ENCODE measurements at places on chromosomes 7 and 10.

GRCh38 chr7:5116359-5116758 lies 70.7 kb downstream of the RBAK start:
- DNase-seq, result no peak

GRCh38 chr10:79979976-79980687 lies 31.2 kb upstream of the SFTPD start:
- DNase-seq, result no peak

DNA sequence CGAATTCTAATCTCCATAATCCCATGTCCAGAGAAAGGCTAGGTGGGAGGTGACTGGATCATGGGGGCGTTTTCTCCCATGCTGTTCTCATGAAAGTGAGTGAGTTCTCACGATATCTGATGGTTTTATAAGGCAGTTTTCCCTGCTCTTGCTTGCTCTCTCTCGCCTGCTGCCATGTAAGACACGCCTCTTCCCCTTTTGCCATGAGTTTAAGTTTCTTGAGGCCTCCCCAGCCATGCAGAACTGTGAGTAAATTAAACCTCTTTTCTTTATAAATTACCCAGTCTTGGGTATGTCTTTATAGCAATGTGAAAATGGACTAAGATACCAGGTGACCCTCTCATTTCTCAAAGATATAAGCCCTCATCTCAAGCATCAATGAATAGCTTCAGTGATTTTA lies 1.1 kb upstream of the ACTA2 start:
- no peak for DNase-seq

GRCh38 chr10:92699193-92699517 lies 9.4 kb downstream of the HHEX start:
- no peak for DNase-seq

- no peak for DNase-seq
Measured at GRCh38 chr7:1012004-1012715, 29.2 kb downstream of the CYP2W1 start.

- DNase-seq, result no peak
Measured at GRCh38 chr10:12579954-12580858, 230.9 kb downstream of the CAMK1D start.

GRCh38 chr10:63489838-63490237 lies 24.1 kb upstream of the JMJD1C start:
- DNase-seq, result no peak

GRCh38 chr7:154441811-154442210 lies 389.6 kb downstream of the DPP6 start:
- DNase-seq, result no peak

DNA sequence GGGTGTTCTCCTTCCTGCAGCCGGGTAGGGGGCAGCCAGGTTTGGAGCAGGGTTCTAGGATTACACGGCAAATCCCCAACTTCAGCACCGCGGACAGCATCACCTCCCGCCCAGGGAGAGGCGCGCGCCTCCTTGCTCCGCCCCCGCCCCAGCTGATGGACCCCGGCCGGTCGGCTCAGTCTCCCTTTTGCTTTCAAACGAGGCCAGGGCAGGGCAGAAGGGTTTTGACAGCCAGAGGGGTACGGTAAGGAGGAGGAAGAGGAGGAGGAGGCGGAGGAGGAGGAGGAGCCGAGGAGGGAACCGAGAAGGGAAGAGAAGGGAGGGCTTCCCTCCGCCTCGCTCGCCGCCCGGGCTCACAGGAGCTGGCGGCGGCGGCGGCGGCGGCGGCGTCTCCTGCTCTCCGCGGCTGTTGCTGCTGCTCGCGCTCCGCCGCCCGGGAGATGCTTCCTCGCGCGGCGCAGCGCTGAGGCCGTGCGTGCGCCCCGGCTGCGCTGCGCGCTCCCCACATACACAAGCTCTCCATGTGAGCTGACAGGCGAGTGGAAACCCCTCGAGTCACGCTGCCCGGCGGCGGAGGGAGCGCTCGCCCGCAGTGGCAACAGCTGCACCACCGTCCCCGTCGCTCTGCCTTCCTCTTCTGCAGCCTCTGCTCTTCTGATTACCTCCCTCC lies 615 bp upstream of the CNTNAP2 start:
- no peak for DNase-seq

GRCh38 chr10:132204781-132205473 lies 18.2 kb downstream of the DPYSL4 start:
- no peak for DNase-seq

DNA sequence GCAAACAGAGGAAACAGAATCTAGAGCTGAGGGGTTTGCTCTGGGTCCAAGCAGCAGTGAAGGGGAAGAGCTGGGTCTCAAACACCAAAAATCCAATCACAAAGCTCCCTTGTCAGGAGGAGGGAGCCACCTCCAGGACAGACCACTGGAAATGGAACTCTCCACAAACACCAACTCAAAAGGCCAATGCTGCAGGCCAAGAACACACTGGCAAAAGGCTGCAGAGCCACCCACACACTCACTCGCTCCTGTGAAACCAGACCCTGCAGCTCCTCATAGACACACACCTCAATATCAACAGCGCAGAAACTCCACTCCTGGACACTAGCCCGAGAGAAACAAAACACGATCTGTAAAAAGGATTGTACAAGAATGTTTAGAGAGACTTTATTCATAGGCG lies 213.5 kb downstream of the PTPRN2 start:
- no peak for DNase-seq

- DNase-seq, result no peak
Measured at GRCh38 chr10:124205432-124205831, 112.0 kb upstream of the CHST15 start.

DNA sequence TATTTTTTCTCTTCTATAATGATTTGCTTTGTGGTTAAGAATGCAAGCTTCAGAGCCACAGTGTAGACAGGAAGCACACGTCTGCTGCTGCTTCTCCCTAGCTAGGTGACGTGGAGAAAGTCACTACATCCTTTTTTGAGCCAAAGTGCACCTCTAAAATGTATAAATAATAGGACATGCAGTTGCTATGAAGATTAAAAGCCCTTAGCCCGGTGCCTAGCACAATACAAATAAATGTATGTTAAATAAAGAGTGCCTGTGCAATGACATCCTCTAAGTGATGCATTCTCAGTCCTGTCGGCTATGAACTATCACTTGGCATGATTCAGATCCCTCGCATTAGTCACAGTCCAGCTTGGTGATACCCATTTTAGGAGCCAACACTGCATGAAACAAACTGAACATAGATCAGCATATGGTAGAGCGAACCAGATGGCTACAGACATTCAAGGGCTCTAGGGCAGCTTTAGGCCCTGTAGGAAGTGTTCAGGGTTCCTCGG lies 4.8 kb upstream of the TRDMT1 start:
- DNase-seq, result peak; percentile 88

DNA sequence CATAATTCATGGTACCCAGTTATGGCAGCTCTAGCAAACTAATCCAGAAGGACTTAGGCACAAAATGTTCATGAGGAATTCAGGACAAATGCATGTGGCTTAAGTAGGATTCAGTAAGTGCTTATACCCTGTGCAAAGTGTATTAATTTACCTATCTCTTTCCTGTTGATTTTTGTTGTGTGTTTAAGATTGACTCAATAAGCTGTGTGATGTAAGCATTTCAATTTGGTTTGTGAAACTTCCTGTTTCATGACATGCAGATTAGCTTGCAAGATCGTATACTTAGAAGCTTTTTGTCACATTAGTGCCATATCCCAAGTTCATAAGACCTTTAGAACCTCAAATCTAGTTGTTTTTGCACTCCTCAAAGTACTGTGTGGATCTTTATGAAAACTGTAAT lies 416.7 kb downstream of the ARL4A start:
- DNase-seq, result no peak

- DNase-seq, result no peak
Measured at GRCh38 chr10:66218981-66219587, 706.8 kb upstream of the LRRTM3 start.

DNA sequence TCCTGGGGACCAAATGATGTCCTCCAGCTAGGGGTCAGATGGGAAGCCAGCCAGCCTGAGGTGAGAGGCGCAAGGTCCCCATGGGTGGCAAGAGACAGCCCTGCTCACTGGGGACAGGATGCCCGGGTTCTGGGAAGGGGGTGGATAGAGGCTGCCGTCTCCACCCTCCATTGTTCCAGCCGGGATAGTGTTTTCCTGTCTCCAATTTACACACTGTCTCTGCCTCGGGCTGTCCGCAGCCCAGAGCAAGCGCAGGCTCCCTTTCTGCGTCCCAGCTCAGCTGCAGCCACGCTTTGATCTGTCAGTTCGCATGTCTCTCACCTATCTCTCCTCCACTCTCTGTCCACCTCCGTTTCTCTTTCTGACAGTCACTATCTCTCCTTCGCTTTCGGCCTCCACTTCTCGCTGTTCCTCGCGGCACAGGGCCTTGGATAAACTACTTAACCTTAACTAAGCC lies 2.1 kb downstream of the EPHB4 start:
- DNase-seq, result no peak

GRCh38 chr7:151249732-151250072 lies 1.2 kb upstream of the SMARCD3 start:
- peak; percentile 62 for DNase-seq

GRCh38 chr7:144820552-144820951 lies 15.3 kb downstream of the TPK1 start:
- no peak for DNase-seq

GRCh38 chr7:68073701-68074100 lies 1077.1 kb downstream of the TYW1 start:
- no peak for DNase-seq

DNA sequence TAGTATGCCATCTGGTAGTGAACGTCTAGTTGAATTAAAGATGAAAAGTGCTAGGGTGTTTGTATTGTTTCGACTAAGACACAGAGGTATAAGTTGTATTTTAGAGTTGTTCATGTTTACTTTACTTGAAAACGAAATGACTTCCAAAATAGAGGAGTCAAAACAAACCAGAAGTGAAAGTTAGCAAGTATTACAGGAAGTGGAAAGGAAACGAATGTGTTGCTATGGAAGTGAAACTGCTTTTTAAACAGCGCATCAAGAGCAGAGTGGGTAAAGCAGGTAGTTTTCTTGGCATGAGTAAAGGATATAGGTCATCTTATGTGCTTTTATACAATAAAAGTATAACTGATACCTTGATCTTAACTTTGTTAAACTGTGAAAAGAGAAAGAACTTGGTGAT lies 20.0 kb upstream of the GALNTL5 start:
- DNase-seq, result no peak

Measured in EL (cell line).